ENCODE measurements at places on chromosomes 3 and 15.

- no peak for DNase-seq
Observed at GRCh38 chr15:37034835-37035748, 65.3 kb downstream of the MEIS2 start.

GRCh38 chr15:73922186-73923151, 3.8 kb upstream of the LOXL1 start:
- no peak for DNase-seq

- DNase-seq, result no peak
Observed at GRCh38 chr3:102441832-102442231, 7.0 kb downstream of the ZPLD1 start.

DNA sequence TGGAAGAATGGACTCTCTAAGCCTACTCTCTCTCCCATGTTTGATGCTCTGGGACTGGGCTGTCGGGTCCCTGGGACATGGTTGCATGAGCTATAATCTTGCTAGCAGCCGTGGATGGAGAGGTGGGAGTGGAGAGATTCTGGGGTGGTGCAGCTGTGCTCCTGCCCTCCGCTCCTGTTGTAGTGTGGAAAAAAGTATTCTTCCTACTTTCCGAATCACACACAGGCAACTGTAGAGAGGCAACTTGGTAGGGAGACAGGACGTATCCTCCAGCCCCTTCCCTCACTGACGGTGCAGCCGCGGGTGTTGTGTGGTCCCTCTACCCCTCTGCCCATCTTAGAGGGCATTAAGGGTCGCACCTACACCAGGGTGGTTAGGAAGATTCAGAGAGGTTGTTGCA, 281.4 kb upstream of the TLE3 start:
- DNase-seq, result no peak

DNA sequence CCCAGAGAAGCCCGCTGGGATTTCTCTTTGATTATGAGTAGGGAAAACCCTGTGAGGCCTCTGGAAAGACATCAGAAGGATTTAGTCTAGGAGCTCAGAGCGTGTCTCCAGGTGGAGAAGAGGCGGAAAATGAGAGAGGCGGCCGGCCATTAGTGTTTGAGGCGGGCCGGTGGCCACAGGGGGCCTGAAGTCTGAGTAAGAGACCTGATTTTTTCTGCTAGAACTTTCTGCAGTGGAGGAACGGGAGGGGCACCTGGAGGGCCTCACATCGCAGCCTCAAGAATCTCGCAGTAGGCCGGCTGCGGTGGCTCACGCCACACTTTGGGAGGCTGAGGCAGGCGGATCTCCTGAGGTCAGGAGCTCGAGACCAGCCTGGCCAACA, 28.5 kb downstream of the KLHDC8B start:
- no peak for DNase-seq

- no peak for DNase-seq
Observed at GRCh38 chr3:119084371-119085069, 49.9 kb upstream of the IGSF11 start.

GRCh38 chr3:61903931-61904657, 342.7 kb downstream of the PTPRG start:
- DNase-seq, result no peak

GRCh38 chr15:45495588-45495987, 27.0 kb downstream of the SLC30A4 start:
- DNase-seq, result no peak

DNA sequence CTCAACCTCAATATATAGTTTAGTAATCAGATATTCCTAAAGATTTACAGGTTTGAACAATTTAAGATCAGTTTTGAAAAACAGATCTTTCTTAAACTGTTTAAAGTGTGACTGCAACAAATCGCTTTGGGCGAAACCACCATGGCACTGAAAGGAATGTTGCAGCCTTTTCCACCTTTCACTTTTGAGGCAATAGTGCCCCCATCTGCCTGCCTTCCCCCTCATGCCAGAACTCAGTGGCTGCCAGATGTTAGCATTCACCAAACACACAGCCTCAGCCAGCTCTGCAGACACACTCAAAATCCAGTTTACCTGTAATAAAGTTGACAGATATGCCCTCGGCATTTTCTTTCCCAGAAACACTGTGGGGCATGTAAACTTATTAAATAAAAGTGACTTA, 3.3 kb downstream of the LYSMD4 start:
- DNase-seq, result no peak

GRCh38 chr15:28943611-28944230, 57.9 kb downstream of the APBA2 start:
- no peak for DNase-seq

DNA sequence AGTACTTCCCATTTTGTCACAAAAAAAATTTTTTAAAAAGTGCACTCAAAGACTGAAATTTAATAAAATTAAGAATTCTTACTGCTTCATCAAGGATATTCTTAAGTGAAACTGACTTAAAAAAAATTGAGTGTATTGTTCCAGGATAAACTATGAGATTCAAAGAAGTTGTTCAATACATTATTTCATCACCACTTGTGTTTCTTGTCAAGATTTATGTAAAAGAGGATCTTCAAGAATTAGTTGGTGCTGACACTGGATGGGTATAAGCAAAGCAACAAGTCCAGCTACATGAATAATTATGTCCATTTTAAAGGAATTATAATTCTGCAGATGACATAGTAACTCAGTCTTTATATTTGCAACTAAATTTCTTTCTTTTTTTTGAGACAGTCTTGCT, 4.3 kb upstream of the AP4E1 start:
- no peak for DNase-seq

GRCh38 chr3:98829246-98829832, 66.2 kb downstream of the ST3GAL6 start:
- DNase-seq, result no peak

- no peak for DNase-seq
Observed at GRCh38 chr15:61511756-61512155, 282.7 kb upstream of the RORA start.

DNA sequence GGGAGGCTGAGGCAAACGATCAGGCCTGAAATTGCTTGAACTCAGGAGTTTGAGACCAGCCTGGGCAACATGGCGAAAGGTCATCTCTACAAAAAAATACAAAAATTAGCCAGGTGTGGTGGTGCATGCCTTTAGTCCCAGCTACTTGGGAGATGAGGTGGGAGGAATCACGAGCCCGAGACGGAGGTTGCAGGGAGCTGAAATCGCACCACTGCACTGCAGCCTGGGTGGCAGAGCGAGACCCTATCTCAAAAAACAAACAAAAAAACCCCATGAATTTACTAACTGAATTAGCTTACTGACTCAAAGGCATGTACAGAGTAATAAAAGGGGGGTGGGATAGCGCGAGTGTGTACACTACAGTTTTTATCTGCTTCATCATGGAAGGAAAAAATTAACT, 19.3 kb downstream of the ARF4 start:
- DNase-seq, result no peak

GRCh38 chr3:39927479-39927878, 118.1 kb downstream of the MYRIP start:
- no peak for DNase-seq

- no peak for DNase-seq
Observed at GRCh38 chr3:26588931-26589330, 33.6 kb upstream of the LRRC3B start.

DNA sequence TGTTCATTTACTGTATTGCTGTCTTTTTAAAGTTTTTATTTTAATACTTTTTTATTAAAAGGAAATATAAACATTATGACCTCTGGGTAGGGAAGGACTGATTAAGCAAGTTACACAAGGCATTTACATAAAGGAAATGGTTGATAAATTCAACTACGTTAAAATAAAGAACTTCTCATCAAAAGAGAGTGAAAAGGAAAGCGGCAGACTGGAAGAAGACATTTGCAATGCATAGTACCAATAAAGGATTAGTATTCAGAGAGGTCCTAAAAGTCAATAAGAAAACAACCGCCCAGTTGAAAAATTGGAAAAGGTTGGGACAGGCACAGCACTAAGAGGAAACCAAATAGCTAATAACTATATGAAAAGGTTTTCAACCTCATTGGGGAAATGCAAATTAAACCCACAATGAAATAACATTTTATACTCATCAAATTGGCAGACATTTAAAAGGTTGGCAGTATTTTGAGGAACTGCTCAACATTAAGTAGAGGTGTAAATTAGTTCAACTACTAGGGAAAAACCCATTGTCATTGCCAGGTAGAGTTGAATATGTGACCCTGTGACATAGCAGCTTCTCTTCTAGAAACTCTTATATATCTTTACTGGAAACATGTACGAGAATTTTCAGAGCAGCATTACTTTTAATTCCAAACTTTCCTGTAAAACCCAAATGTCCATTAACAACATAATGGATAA, 9.5 kb downstream of the PDE8A start:
- no peak for DNase-seq

- DNase-seq, result no peak
Observed at GRCh38 chr15:59334076-59334415, 38.6 kb downstream of the MYO1E start.

- no peak for DNase-seq
Observed at GRCh38 chr15:68599560-68600071, 20.8 kb downstream of the CORO2B start.

DNA sequence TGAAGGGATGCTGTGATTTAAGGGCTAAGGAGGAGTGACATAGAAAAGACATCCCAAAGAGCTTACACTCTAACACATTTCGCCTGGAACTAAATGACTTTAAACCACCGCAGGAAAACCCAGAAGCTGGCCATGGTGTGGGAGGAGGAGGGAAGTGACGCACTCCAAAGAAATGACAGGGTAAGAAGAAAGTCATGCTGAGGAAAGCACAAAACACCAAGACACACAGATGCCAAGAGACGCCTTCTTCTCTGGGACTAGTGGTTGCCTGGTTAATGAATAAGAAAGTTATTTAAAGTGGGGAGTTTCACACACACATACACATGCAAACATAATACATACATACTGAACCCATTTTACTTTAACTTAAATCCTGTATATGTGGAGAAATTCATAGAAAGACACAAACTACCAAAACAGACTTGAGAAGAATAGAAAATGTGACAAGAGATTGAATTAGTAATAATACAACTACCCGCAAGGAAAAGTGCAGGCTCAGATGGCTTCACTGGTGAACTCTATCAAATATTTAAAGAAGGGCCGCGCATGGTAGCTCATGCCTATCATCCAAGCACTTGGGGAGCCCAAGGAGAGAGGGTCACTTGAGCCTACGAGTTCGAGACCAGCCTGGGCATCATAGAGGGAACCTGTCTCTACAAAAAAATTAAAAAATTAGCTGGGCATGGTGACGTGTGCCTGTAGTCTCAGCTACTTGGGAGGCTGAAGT, 125.5 kb downstream of the NSMCE3 start:
- DNase-seq, result no peak

GRCh38 chr15:30827625-30828303, 76.0 kb upstream of the FAN1 start:
- DNase-seq, result no peak

DNA sequence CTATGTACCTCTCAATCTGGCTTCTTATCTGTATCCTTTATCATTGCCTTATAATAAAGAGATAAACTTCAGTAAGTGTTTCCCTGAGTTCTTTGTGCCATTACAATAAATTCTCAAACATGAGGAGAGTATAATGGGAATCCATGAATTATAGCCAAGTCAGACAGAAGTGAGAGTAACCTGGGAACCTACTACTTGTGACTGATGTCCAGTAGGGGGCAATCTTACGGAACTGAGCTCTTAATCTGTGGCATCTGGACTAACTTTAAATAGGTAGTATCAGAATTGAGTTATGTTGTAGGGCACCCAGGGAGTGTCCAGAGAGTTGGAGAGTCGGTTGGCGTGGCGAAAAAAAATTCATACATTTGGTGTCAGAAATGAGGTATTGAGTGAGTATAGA, 542.6 kb downstream of the ZBBX start:
- DNase-seq, result no peak

DNA sequence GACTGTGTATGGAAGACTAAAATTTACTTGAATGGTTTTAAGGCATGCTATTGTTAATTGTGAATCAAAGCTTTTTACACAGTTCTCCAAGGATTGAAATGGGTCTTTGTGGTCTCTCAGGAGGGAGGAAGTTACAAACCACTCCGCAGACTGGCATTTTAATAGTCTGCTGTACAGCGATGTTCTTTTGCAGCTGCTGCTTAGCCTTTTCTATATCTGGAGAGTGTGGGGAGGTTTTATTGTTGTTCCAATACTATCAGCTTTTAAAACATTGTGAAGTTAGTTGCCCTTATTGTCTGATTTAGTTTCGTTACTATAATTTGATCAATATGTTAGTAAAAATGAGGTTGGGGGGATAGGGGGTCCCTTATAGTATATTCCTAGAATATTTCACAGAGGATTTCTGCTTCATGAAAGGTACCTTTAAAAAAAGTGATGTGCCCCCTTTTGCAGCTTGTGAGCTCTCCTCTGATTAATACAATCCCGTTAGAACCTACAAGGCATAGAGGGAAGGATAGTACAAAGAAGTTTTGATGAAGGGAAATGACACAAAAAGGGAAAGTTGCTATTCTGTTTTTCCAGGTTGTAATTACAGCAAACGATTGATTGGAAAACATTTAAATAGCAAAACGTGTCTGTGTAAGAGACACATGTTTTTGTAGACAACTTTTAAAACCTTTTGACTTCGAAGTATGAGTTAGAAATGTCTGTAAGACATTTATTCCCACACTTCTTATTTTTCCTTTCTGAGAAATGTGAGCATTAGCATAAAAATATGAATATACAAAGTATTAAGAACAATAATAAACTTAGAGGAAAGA, 158.3 kb upstream of the CGNL1 start:
- DNase-seq, result no peak

DNA sequence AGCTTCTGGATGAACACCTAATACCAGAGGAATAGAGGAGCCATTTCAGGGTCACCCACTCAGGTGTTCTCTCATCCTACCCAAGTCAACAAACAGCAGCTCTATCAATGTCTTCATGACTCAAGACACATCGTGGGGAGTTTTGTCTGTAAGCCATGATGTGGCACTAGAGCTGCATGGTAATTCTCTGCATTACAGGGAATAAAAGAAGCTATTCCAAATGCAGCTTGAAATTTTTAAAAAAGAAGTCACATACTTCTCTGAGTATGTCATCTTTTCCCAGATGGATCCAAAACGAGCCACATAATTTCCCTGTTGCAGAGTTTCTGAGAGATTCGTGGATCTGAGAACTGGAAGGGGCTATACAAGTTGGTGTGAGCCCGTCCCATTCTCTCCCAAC, 6.1 kb upstream of the THSD4 start:
- no peak for DNase-seq

GRCh38 chr15:100715571-100716455, 113.4 kb downstream of the ASB7 start:
- DNase-seq, result no peak

DNA sequence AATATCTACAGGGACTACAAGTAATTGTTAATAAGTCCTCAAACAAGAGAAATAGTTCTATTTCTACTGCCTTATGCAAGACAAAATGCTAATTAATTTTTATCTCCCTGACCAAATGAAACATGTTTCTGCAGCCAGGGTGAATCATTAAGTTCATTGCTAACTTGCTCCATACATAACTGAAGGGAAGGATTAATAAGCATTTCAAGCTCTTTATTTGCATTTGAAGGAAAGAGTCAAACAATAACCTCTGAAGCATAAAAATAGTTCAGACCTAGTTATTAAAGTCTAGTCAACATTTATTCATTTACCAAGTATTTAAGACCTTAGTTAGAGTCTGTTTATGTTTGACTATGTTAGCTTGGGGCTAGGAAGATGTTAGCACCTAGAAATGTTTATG, 120.0 kb downstream of the ATP1B3 start:
- no peak for DNase-seq

All from activated CD4-positive, alpha-beta T cell treated with anti-CD3 and anti-CD28 coated beads for 4 hours (primary cell).